ENCODE measurements at places on chromosomes 13 and 19. TPM values are rescaled to one million over a fixed set of nuclear protein-coding genes. Genes with fewer than 3 reads are reported as not detected.

The SYT5 gene
- total RNA-seq, result not detected

The ADPRHL1 gene
- 4.7 TPM for total RNA-seq

The SRRM5 gene
- 0.52 TPM for total RNA-seq

The CGB2 gene
- total RNA-seq, result not detected

The KLK3 gene
- not detected for total RNA-seq

The PRRG2 gene
- 18.2 TPM for total RNA-seq

The NLRP5 gene
- total RNA-seq, result not detected

The CYP4F8 gene
- 2.0 TPM for total RNA-seq

The RFPL4AL1 gene
- total RNA-seq, result not detected

The TBC1D17 gene
- total RNA-seq, result 68.1 TPM

All from mucosa of gallbladder (tissue), 1 donor.